ENCODE measurements at places on chromosomes 5 and 9. TPM values are rescaled to one million over a fixed set of nuclear protein-coding genes. Genes with fewer than 3 reads are reported as not detected.

GRCh38 chr5:69004676-69005075, 89.1 kb upstream of the SLC30A5 start:
- no peak for DNase-seq

GRCh38 chr5:6899221-6899620, 186.0 kb downstream of the TENT4A start:
- DNase-seq, result no peak

DNA sequence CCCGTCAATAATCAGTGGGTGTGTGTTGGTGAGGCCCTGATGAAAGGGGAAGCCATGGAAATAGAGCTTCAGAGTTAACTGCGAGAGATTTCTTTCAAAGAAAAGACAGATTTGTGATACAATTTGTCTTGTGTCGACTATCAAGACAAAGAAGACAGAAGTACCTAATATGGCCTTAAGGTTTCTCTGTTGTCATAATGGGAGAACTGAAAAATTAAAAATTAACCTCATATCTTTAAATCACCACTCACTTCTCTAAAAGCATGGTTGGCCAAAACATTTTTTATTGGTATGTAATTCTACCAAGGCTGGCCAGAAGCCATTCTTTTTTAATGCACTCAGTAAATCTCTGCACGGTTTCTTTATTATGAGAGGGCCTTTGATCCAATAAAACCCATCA, 282.9 kb upstream of the WWC1 start:
- no peak for DNase-seq

ABCA2 gene
- total RNA-seq, result 33.5 TPM

All from A172 (cell line).